ENCODE measurements at places on chromosomes 5 and 9. TPM values are rescaled to one million over a fixed set of nuclear protein-coding genes. Genes with fewer than 3 reads are reported as not detected.

- no peak for DNase-seq
Observed at GRCh38 chr5:146877178-146877681, 1.3 kb downstream of the PPP2R2B start.

DNA sequence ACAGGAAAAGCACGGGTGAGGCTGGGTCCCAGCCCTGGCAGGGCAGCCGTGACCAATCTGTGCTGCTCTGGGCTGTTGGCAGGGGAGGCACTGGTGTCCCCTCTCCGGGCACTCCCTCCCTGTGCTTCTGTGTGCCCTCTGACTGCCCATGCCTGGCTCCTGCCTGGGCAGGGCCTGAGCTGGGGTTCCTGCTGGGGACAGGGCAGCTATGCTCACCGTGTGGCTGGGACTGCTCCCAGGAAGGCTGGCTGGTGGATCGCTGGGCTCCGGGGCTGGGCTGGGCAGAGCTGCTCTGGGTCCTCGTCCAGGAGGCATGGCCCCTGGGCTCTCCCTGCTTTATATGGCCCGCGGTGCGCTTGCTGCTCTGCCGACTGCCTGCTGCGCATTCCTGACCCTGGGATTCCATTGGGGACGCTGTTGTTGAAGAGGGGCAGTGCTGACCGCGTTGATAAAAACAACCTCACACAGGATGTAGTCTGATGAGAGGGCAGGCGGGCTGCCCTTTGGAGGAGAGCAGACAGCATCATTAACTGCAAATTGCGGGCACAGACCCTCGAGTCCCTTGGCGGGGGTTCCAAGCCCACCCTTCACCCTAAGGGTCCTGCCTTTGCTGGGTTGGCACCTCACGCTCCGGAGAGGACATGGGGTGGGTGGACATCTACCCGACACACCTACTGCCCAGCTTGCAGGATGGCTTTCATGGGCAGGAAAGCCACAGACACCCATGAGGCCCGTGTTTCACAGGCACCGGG is 955 bp downstream of the QRFP start:
- DNase-seq: no peak

DNA sequence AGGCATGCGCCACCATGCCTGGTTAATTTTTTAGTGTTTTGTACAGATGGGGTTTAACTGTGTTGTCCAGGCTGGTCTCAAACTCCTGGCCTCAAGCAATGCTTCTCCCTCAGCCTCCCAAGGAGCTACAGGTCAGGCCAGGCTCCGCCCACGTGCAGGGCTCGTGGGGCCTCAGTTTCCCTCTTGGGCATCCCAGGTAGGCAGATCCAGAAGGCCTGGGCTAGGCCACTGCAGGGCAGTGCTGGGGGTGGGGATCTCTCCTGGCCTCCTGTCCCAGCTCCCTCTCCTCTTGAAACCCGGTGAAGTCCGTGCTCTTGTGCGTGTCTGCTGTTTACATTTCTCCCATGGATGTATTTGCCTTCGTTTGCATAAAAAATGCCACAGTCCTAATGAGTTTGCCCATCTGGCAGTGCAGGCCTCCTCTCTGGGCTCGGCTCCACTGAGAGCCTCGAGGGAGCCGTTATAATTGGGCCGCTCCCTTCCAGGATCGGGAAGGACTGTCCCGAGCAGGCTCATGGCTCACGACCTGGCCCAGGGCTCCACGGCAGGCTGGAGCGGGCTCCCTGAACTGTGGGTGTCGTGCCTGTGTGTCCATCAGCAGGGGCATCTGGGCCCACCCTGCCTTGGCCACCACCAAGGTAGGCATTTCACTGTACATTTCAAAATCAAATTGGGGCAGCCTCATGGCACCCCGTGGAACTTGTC is 52.6 kb upstream of the RUFY1 start:
- no peak for DNase-seq

GRCh38 chr5:151052836-151053235 is 28.0 kb downstream of the TNIP1 start:
- DNase-seq: no peak

DNA sequence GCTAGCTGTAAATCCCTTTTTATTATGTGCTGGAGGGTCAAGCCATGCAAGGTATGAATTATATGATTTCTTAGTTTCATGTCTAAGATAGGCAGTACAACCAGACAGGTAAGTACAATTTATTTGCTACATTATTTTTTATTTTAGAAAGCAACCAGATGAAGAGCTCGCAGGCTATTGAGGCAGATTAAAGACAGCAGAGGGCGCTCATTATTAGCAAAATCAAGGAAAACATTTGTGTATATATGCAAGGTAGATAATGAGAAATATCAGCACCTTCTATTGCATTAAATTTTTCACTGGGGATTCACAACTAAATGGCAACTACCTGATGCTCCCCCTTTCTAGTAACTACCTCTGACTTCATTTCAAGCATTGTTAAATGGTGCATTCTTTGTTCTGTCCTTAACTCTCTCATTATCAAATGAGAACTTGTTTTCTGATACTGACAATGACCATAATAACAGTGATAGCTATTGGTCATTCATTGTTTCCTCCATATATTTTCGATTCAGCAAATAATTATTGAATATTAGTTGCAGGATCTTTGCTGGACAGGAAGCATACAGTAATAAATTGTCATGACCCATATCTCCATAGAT is 8.6 kb downstream of the SCGB3A2 start:
- no peak for DNase-seq

- no peak for DNase-seq
Observed at GRCh38 chr9:15711531-15711930, 158.7 kb downstream of the CCDC171 start.

The GALNT10 gene
- 24.6 TPM for polyA plus RNA-seq

- DNase-seq: no peak
Observed at GRCh38 chr5:169174923-169175322, 126.0 kb downstream of the SLIT3 start.

- DNase-seq: peak; percentile 86
Observed at GRCh38 chr5:177071666-177072385, 14.9 kb upstream of the FGFR4 start.

DNA sequence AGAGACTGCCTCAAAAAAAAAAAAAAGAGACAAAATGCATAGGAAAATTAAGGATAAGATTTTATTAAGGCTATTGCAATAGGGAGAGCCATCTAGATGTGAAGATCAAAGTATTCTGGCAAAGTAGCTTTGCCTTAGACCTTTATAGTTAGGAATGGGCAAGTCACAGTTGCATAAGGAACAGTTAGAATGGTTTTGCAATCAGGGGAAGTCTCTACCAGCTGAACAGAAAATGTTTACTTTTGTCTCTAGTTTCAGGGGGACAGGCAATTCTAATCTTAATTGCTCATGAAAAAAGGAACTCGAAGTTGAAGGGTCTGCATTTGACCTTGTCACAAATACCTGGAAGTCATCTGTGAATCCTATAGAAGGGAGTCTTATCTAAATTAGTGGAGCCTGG is 13.1 kb upstream of the ATP6V1G1 start:
- no peak for DNase-seq

The IL33 gene
- polyA plus RNA-seq: 7.3 TPM

DNA sequence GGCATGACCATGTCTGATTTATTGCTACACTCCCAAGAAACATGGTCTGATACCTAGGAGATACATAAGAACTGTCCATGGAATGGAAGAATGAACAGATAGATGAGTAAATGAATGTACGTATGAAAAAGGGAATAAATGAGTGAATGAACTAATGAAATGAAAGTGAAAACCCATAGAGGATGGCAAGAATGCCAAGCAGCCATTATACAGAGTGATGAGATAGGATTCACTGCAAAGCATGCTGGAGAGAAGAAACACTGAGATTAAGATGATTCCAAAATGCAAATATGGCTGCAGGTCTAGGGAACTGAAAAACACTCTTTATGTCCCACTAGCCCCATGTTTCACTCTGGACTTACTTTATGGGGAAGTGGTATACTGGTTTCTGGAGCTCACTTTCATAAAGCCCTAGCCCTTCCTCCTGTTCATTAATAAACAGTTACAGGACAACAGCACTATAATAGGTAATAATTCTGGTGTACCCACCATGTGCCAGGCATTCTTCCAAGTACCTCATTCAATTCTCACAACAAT is 170.3 kb upstream of the RAD23B start:
- no peak for DNase-seq

GRCh38 chr5:137209232-137209809 is 289.8 kb downstream of the SPOCK1 start:
- DNase-seq: no peak

GRCh38 chr5:101429241-101429640 is 526.2 kb upstream of the ST8SIA4 start:
- no peak for DNase-seq

The ZNF366 gene
- polyA plus RNA-seq: 3.5 TPM

The IL3 gene
- not detected for polyA plus RNA-seq

GRCh38 chr9:13478639-13479038 is 199.1 kb upstream of the MPDZ start:
- DNase-seq: no peak

GRCh38 chr9:100600521-100601079 is 22.7 kb downstream of the CAVIN4 start:
- DNase-seq: no peak

- no peak for DNase-seq
Observed at GRCh38 chr9:80077059-80077458, 505.3 kb downstream of the TLE4 start.

The CER1 gene
- polyA plus RNA-seq: 3.3 TPM

GRCh38 chr5:138504799-138505198 is 38.2 kb downstream of the ETF1 start:
- no peak for DNase-seq

The PITX1 gene
- not detected for polyA plus RNA-seq

- DNase-seq: no peak
Observed at GRCh38 chr5:159340511-159340910, 10.2 kb upstream of the IL12B start.

- DNase-seq: no peak
Observed at GRCh38 chr9:22169727-22170503, 160.8 kb upstream of the CDKN2B start.

DNA sequence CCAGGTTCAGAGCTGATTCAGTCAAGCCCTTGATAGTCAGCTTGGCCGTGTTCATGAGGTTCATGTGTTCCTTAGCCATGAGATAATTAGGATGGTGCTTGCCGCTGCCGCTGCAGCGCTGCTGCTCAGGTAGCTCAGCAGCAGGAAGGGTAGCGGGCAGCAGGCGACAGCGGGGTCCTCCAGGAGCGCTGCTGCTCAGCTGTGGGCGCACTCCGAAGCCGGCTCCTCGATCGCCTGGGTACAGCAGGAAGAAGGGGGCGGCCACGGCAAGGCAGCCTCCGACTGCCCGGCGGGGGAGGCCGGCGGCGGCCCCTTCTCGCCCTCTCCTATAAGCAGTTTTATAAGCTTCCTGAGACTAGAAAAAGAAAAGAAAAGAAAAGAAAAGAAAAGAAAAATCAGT is 1253.6 kb downstream of the EFNA5 start:
- DNase-seq: no peak

DNA sequence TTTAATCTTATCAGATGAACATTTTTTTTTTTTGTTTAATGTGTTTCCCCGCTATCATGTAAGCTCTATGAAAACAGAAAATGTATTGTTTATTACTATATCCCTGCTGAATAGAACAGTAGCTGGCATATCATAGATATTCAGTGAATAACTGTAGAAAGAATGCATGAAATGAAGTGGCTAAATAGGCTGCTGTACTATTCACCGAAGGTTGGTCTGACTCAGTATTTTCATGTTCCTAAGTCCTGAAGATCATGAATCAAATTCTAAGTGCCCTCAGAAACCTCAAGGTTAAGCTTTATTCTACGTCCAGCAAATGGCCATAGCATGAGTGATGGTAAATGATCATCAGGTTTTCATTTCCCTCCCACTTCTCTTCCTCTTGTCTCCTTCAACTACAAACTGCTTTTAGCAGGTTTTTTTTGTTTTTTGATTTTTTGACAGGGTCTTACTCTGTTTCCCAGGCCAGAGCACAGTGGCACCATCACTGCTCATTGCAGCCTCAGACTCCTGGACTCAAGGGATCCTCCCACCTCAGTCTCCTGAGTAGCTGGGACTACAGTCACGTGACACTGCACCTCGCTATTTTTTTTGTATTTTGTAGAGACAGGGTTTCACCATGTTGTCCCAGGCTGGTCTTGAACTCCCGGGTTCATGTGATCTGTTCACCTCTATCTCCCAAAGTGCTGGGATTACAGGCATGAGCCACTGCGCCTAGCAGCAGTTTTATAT is 19.1 kb upstream of the ZFAND5 start:
- DNase-seq: no peak

The SQSTM1 gene
- 82.5 TPM for polyA plus RNA-seq

The IL5 gene
- 0.53 TPM for polyA plus RNA-seq

DNA sequence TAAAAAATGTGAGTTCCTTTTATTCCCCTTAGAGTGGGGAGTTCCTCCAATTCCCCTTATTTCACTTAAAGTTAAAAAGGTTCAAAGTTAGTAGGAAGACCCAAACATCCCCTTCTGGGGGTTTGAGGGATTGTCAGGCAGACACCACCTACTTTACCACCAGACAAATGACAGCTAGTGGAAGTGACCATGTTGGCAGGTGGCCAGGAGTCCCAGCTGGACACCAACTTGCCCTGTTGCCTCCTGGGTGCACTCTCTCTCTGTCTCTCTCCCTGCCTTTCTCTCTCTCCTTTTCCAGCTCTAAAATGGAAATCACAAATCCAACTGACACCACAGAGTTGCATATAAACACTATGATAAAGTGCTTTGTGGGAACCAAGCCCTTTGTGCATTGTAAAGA is 307.7 kb upstream of the TLE4 start:
- no peak for DNase-seq

The PCDHGA9 gene
- polyA plus RNA-seq: 6.5 TPM

DNA sequence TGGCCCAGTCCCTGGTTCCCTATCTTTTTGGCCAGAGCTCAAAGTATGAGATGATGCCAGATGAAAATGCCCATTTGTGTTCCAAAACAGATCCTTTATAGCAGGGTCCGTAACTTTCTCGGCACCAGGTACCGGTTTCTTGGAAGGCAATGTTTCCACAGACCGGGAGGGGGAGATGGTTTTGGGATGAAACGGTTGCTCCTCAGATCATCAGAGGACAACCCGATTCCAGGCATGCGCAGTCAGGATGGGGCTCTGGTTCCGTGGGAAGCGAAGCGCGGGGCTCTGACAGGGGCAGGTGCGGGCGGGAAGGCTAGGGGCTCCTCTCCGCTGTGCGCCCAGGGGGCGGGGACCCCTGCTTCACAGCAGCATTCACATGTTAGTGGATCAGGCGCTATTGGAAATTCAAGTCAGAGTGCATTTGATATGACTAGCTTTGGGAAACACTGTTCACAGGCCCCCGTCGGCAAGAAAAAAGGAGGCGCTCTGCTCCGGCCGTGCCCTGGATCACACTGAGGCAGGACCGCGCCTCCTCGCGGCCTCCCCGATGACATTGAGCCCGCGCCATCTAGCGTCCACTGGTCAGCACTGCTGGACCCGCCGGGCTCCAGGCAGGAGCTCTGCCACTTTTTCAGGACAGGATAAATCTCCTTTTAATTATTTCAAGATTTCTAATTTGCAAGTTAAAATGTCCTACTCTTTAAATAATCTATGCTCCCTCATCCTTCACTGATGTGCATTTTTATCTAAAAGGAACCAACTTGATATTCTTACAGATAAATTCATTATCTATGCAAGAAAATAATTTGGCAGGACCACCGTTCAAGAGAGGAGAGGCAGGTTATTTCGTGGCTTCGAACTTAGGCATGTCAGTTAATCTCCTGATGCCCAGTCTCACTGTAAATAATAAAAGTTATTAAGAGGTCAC is 190.0 kb downstream of the FANCC start:
- peak; percentile 80 for DNase-seq

The ANXA1 gene
- 29.5 TPM for polyA plus RNA-seq

- DNase-seq: no peak
Observed at GRCh38 chr5:158521995-158522394, 577.7 kb downstream of the EBF1 start.

Data from left kidney (tissue), 8 donors.